ENCODE measurements at places on chromosomes 7 and 10.

DNA sequence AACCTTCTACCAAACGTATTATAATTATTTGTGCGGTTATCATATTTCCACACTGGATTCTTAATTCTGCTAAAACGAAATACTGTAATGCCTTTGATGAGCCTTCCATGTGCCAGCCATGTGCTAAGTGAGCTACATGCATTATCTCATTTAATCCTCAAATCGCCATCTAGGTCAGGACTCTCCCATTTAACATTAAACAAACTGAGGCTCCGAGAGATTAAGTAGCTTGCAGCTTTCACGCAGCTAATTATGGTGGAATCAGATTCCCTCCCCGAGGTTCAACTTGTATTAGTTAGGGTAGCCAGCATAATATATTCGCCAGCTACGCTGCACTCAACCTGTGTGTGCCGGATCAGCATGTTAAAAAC lies 798 bp upstream of the TSPAN33 start:
- no peak for DNase-seq

GRCh38 chr10:104255311-104255981 lies 754 bp downstream of the GSTO1 start:
- DNase-seq = no peak

- DNase-seq = no peak
Observed at GRCh38 chr7:22137026-22137425, 191.3 kb upstream of the CDCA7L start.

DNA sequence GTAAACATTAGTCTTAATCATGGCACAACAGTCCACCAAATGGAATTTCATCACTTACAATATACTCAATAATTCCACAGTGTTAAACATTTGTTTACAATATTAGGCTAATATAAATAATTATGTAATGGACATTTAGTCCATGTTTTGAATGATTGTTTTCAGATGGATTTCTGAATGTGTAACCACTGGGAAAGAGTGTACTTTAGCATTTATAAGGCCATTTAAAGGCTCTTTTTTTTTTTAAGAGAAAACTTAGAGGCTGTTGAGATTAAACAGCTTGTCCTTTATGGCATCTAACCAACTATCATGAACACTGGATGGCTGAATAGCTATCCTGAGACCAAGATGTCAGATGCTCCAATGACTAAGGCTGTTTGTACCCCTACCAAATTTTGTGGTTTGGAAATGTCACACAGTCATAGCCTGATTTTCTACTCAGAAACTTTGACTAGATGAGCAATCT lies 248.3 kb upstream of the GLI3 start:
- DNase-seq = no peak

GRCh38 chr7:113339661-113340060 lies 221.3 kb upstream of the SMIM30 start:
- no peak for DNase-seq

- peak; percentile 54 for DNase-seq
Observed at GRCh38 chr7:127588697-127589482, 679 bp downstream of the ARF5 start.

DNA sequence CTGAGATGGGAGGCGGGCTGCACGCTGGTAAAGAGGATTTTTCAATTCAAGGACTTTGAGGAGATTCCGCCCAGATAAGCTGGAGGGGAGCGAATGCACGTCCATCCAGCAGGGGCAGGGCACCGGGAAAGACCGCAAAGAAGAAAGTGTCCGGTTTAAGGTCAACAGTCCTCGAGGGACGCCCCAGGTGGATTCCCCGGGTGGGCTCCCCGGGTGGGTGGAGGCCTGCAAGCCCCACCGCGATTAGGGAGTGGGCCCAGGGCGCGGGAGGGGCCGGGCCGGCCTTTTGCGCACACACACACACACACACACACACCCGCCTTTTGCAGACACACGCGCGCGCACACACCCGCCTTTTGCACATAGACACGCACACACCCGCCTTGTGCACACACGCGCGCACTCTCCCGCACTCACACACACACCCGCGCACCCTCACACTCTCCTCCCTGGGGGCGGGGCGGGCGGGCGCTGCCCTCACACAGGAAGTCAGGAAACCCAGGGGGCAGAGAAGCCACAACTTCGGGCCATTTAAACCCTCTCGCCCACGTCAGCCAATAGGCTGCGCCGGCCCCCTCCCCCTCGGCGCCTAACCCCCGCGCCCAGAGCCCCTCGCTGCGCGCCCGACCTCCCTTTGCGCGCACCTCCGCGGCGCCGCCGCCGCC lies 615 bp downstream of the ARHGAP12 start:
- no peak for DNase-seq

Data from iPS DF 19.7 (cell line).